ENCODE measurements at places on chromosomes 2 and 18.

DNA sequence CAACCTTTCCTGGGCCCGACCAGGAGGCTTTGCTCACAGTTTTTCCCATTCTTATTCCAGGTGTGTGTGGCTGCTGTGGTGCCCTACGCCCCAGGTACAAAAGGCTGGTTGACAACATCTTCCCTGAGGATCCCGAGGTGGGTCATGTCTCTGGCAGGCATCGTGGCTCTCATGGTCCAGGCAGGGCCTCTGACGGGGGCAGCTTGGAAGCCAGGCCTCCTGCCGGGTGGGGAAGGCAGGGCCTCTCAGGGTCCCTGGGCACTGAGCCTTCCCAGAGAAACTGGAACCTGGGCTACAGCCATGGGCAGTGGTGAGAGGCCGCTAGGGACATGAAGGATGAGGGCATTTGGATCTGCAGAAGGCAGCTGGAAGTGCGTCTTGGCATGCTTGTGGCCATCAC lies 49.4 kb downstream of the EFR3B start:
- DNase-seq, result no peak

- DNase-seq, result no peak
Measured at GRCh38 chr2:234691214-234691575, 194.3 kb upstream of the ARL4C start.

- no peak for DNase-seq
Measured at GRCh38 chr2:197934261-197934933, 130.0 kb downstream of the PLCL1 start.

DNA sequence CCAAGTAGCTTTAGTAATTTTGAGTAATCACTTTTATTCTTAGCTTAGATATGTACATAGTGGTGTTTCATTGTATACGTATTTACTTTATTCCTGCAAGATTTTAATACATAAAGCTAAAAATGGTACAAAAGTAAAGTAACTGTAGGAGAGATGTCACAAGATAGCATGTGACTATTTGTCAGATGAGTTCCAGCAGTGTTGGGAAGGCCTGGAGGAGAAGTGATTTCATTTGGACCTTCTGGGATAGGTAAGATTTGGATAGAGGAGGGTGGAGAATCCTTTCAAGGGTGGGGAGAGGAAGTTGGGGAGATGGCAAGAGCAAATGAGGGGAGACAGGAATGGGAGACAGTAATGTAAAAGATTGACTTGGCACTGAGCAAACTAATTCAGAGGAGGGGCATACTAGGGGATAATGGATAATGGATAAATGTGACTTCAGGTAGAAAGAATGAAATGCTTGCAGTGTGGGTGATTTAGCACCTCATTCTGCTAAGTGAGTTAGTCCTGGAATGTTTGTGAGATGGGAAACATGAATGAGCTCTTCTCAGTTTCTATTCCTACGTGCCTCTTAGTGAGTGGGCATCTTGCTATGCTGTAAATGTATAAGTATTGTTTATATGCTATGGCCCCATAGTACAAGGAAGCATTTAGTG lies 10.5 kb downstream of the WDR43 start:
- no peak for DNase-seq

DNA sequence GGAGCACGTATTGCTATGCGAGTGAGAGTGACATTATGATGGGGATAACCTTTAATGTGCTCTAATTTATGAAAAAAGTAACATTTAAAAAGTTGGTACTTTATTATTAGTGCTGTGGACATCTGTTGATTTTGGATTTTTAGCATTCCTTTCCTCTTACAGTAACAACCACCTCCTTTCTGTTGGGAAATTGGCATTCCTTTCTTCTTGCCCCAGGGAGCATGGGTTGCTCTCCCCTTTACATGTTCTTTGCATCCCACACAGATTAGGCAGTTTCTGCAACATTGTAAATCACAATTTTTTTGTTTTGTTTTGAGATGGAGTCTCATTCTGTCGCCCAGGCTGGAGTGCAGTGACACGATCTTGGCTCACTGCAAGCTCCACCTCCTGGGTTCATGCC lies 300.2 kb downstream of the LPIN1 start:
- no peak for DNase-seq

DNA sequence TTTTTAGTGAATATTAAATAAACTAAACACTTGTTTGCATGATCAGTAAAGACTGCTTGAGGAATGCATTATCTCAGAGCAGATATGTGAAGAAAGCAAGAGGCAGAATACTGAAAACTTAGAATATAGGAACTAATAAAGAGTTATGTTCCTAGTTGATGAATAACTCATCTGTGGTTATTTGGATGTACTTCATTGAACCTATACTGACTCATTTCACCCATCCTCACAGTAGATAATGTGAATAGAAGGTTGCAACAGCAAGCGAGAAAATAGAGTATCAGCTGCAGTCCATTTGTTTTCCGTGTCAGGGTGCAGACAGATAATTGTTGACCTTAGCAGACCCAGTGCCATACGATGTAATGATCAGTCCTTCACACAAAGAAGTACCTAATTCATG lies 945.7 kb upstream of the LRRTM1 start:
- no peak for DNase-seq

- no peak for DNase-seq
Measured at GRCh38 chr2:99634234-99634633, 144.4 kb upstream of the REV1 start.

DNA sequence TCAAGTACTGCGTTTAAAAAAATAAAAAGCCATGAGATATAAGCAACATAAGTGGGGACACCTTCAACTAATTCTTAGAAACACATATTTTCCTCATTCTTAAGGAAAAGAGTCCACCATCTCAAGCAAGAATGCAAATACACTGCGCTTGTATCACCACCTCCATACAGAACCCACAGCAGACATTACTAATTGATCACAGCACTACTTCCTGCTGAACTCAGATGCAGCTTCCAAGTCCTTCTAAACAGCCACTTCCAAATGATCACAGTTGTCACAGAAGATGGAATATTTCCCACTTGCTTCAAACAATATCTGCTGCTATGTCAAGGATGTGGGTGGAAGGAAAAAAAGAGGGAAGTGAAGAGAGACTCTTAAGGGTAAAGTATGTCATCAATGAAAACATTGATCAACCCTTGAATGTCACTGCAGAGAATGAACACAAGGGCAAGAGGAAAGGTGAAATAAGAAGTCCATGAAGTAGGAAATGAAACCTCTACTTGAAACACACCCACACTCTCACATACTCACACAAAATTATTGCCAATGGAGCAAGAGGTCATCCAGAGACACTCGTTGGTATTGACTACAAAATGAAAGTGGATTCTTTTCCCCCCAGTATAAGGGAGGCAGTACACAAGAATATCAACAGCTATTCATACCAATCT lies 22.1 kb downstream of the TGFA start:
- DNase-seq, result no peak

DNA sequence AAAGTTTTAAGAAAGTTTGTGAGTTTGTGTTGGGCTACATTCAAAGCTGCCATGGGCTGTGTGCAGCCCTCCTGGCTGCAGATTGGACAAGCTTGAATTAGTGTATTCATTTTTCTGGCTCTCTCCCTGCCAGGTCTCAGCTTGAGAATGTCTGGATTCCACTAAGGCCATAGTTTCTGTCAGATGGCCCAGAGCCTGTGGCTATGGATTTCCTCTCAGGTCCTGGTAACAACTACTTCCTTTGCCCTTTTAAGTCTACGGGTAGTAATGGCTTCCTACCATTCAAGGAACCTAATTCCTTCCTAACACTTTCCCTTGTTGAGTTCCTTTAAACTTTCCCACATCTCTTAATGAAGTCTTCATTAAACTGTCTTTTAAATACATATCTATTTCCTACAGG lies 24.3 kb upstream of the PSMD14 start:
- no peak for DNase-seq

GRCh38 chr2:47152803-47153202 lies 2.3 kb downstream of the STPG4 start:
- no peak for DNase-seq

DNA sequence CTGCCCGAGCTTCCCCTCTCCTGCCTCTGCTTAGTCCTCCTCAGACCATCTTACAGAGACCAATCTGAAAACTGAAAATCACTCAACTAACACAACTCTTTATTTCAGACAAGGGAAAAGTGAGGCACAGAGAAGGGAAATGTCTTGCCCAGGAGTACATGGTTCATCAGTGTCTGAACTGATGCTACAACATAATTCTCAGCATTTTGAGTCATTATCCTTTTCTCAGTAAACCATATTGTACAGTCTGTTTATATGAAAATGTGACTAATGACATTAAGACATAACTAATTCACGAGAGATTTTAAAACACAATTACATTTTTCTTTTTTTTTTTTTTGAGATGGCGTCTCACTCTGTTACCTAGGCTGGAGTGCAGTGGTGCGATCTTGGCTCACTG lies 62.7 kb downstream of the ITSN2 start:
- no peak for DNase-seq

DNA sequence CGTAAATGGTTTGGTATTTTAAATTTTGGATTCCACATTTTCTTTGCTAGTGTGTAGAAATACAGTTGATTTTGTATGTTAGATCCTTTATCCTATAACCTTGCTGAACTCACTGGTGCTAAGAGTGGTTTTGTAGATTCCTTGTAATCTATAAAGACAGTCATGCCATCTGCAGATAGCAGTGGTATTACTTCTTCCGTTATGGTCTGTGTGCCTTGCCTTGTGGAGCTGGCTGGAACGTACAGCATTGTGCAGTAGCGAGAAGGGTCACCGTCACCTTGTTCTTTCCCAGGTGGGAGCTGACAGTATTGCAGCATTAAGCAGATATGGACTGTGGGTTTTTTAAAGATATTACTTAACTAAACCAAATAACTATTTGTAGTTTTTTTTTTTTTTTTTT lies 33.7 kb downstream of the ATP9B start:
- peak; percentile 69 for DNase-seq

DNA sequence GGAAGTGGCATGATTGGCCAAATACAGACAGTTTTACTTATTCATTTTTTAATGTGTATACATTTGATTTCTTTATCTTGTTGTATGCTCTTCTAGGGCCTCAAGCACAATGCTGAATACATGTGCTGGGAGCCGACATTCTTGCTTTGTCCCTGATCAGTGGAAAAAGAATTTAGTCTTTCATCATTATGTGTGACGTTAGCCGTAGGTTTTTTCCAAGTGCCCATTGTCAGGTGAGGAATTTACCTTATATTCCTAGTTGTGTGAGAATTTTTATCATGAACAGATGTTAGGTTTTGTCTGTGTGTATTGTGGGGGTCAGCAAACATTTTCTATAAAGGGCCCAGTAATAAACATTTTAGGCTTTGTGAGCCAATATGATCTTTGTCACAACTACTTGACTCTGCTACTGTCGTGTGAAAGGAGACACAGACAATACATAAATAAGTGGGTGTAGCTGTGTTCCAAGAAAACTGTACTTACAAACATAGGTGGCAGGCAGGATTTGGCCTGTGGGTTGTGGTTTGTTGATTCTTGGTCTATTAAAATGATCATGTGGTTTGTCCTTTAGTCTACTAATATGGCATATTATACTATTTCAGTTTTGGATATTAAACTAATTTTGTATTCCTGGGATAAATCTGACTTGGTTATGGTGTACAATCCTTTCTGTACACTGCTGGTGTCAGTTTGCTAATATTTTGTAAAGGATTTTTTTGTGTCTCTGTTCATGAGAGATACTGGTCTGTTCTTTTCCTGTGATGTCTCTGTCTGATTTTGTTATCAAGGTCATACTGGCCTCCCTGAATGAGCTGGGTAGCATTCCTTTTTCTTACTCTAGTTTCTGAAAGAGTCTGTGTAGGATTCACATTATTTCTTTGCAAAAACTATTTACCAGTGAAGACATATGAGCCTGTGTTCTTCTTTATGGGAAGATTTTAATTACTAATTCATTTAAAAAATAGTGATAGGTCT lies 132.2 kb upstream of the SMAD7 start:
- peak; percentile 14 for DNase-seq

DNA sequence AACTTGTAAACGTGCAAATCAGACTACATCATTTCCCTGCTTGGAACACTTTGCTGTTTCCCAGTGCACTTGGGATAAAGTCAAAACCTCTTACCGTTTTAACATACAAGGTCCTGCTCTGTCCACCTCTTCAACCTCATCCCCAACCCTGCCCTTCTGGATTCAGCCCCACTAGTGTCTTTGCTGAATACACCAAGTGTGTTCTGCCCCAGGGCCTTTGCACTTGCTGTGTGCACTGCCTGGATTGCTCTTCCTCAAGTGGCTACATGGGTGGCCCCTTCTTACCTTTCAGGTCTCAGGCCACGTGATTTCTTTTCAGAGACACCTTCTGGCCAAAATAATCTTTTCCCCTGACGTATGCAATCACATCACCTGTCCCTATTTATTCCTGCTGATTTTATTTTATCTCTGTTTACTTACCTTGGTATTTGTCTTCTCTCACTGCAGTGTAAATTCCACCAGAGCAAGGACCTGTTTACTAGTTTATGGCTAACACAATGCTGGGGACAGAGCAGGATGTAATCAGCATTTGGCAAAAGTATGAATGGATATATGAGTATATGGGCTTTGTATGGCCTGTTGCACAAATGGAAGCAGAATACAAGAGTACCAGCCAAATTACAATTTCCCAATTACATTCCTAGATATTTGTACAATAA lies 63.9 kb downstream of the MAPK4 start:
- no peak for DNase-seq

DNA sequence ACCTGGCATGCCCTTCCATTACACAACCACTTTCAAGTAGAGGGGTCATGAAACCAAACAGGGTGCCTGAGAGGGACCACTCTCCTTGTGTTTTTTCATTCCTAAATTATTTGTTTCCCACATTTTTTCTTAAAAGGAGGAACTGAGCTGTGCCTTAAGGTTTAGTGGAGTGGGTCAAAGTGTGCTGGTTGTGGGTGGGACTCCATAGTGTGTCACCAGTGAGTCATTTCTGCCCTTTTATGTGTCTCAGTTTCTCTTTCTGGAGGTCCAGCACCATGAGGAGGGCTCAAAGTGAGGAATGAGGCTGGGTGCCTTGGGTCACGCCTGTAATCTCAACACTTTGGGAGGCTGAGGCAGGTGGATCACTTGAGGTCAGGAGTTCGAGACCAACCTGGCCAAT lies 37.8 kb downstream of the COMMD1 start:
- no peak for DNase-seq

DNA sequence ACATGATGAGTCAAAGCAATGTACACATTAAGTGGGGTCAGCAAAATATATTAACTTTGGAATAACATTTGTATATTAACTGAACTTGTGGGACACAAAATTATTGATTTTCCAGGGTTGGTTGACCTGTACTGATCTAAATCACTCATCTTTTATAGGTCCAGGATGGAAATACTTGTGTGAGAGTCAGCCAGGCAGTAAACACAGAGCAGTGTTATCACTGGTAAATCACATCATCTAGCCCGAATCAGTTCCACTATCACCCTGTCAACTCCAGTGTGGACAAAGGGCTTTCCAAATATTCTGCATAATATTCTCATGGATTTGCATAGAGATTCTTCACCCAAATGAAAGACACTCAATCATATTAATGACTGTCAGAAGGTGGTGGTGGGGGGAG lies 295.7 kb downstream of the LRP1B start:
- no peak for DNase-seq

GRCh38 chr2:68831686-68832232 lies 39.4 kb downstream of the BMP10 start:
- no peak for DNase-seq

- no peak for DNase-seq
Measured at GRCh38 chr2:70959271-70959761, 19.1 kb upstream of the ANKRD53 start.

Data from hematopoietic multipotent progenitor cell treated with erythropoietin and hydrocortisone succinate and interleukin-3 and kit ligand, for 6 days (in vitro differentiated cells).